ENCODE measurements at places on chromosomes 2 and 18.

GRCh38 chr2:24907116-24907515 is 12.9 kb downstream of the ADCY3 start:
- no peak for DNase-seq

DNA sequence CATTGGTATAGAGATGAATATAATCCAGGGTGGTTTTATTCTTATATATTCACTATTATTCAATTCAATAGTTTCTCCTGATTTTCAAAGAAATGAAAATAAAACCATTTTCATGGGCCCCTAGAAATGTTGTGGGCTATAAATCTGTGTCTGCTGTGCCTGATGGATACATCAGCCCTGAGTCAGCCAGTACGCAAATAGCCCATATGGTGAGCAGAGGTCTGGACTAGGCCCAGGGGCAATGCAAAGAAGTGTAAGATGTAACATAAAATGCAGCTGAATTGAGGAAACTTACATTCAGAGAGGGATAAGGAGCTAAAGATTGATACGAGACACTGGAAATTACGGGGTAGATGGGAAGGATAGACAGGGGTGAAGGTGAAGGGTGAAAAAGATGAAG is 122.5 kb downstream of the MAIP1 start:
- no peak for DNase-seq

GRCh38 chr2:168145426-168146310 is 101.7 kb downstream of the STK39 start:
- no peak for DNase-seq

- peak; percentile 37 for DNase-seq
Measured at GRCh38 chr18:48540251-48541025, 1.6 kb downstream of the CTIF start.

GRCh38 chr2:224709301-224709700 is 6.9 kb downstream of the CCDC195 start:
- no peak for DNase-seq

DNA sequence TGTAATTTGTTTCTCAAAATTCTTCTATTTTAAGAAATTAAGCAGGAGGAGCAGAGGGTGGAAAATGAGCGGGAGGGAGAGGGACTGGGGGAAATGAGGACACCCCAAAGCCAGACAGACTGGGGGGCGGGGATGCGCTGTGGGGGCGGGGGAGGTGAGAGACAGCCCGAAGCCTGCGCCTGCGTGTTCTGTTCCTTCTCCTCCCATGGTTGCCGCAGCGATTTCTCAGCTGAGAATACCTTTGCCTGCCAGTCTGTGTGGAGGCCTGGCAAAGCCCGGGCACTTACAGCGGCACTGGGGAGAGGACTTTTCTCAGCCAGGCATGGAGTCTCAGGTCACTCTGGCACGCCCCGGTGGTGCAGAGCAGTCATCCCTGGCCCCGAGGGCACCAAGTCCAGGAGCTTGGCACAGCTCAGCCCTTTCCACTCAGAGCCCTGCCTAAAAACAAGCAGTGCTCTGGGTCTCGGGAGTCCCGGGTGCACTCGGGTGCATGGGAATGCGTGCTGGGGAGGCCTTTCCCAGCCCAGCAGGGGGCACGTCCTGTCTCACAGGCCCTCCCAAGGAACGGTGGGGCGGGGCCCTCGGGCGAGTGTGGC is 289.3 kb upstream of the HS6ST1 start:
- no peak for DNase-seq

- DNase-seq: no peak
Measured at GRCh38 chr18:79952456-79952995, 1.1 kb upstream of the SLC66A2 start.

- DNase-seq: peak; percentile 73
Measured at GRCh38 chr2:100610381-100610831, 47.6 kb downstream of the PDCL3 start.

DNA sequence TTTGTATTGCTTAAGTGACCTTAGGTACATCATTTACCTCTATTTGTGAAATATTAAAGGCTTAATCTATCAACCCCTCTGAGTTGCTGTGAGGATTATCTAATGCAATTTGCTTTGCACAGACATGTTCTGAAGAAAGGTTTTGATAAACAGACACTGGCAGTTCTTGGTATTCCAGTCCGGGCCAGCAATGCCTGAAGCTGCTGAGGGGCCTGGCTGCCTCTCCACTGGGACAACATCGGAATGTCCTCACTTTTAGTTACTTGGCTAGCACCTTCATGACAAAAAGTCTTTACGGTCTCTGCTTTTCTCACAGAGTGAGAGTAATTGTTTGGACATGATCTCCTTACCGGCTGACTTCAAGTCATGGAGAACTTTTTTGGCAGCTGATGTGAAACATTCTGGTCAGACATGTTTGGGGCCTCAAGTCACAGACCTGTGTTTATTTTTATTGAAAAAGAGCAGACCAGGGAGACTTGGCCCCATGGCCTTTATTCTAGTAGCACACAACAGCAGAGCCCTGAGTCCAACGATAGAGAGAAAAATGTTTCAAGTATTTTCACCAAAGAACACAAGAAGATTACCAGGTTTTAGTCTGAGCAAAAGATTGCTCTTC is 1112.3 kb upstream of the FANCL start:
- no peak for DNase-seq

DNA sequence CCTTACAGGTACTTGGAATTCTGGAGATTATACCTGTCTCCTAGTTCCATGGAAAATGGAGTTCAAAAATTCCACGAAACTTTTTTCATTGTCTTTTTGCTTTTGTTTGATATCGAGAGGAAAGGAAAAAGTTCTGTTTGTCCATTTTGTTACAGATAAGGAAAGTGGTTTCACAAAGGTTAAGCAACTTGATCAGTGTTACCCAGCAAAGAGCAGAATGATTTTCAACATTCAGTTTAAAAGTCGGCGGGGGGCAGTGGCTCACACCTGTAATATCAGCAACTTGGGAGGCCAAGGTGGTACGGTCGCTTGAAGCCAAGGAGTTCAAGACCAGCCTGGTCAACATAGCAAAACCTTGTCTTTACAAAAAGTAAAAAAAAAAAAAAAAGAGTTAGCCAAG is 118.8 kb downstream of the LDLRAD4 start:
- no peak for DNase-seq

DNA sequence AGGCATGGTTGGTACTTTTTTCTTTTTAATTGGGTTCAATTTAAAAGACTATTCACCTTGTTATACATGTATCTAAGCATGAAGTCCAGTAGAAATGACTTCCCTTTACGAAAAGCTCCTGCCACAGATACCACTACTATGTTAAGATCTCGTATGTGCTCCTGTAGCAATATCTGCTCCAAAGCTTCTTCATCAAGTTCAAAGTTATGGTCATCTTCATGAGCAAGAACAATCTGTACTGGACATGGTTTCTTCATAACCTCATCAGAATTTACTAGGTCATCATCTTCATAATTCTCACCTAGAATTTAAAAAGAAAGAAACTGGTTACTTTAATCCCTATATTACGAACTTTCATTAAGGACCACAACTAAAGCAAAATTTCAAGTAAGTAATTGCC is 33.9 kb downstream of the ATL2 start:
- no peak for DNase-seq

DNA sequence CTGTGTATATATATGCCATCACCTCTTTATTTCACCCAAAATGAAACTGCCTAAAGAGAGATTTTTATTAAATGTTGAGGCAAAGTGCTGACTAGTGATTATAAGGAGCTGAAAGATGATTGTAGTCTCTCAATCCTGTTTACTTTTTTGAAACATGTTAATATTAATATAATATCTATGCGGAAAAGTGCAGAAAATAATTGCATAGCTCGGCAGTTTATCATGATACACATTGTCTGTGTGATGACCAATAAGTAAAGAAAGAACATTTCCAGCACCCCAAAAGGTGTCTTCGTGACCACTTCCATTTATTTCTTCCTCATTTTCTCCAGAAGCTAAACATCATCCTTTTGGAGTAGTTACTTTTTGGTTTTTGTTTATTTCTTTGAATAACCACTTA is 99.0 kb downstream of the BIRC6 start:
- DNase-seq: no peak

- DNase-seq: no peak
Measured at GRCh38 chr2:4539121-4539520, 835.7 kb downstream of the DCDC2C start.

DNA sequence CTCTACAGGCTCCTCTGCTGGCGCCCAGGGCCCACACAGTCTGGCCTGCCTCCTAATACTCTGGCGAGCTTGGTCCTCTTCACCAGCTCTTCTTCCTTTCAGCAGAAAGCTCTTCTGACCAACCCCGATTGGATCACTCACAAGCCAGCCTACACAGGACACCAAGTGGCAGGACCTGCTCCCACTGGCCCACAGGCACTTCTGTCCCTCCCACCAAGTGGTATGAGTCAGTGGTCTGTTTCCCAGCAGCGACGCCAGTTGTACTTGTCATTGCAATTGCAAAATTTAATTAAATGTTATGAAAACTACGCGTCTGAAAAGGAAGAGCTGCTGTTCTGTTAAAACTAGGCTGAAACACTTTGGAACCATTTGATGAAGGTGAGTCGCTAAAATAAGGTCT is 46.7 kb downstream of the NDUFA10 start:
- DNase-seq: no peak

GRCh38 chr2:239553376-239554000 is 152.7 kb upstream of the HDAC4 start:
- DNase-seq: no peak

GRCh38 chr2:160918258-160918657 is 242.0 kb upstream of the TANK start:
- DNase-seq: no peak

DNA sequence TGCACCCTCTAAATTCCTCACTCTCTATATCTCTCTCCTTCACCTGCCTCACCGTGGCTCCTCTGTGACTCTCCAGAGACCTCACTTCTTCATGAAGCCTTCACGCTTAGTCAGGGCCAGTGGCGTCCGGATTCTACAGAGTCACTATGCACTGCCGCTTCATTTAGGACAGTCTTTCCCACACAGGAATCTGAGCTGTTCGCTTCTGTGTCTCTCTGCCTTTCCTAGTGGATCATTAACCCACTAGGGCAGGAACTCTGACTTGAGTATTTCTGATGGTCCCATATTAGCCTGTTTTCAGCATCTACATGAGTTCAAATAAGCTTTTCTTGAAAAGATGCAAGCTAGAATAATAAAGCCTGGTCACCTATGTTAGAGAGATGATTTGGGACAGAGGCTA is 180.2 kb upstream of the DOK6 start:
- DNase-seq: no peak

- DNase-seq: no peak
Measured at GRCh38 chr2:241724259-241724974, 10.0 kb upstream of the D2HGDH start.

All from activated CD4-positive, alpha-beta T cell treated with anti-CD3 and anti-CD28 coated beads, Interleukin-2, amount 50 U/mL, for 48 hours (primary cell).